Osteoblast (primary cell): ENCODE measurements at places on chromosomes 11 and 22. TPM values are rescaled to one million over a fixed set of nuclear protein-coding genes. Genes with fewer than 3 reads are reported as not detected.

DNA sequence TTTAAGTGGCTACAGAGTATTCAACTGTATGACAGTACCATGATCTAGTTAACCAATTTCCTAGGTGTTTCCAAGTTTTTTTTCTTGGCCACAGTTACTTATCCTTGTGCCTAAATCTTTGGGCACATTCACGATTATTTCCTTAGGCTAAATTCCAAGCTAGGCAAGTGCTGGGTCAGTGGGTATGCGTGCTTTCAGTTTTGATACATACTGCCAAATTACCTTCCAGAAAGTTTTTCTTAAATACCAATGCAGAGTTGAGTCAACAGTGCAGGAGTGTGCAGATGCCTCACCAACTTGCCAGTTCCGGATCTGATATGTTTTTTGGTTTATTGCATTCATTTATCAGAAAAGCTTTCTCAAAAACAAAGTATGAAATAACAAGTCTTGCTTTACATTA is 67.9 kb upstream of the OR4B1 start:
- DNase-seq: no peak

- no peak for DNase-seq
Observed at GRCh38 chr11:34654483-34655334, 33.8 kb downstream of the EHF start.

GRCh38 chr11:17812865-17813187 is 78.2 kb downstream of the KCNC1 start:
- no peak for DNase-seq

OR6T1 gene
- not detected in 2 replicates for total RNA-seq

GAL3ST1 gene
- total RNA-seq: not detected in 2 replicates

HBD gene
- total RNA-seq: not detected in 2 replicates

SCGB2A2 gene
- total RNA-seq: not detected in 2 replicates

- no peak for DNase-seq
Observed at GRCh38 chr22:38927033-38927781, 30.2 kb upstream of the APOBEC3A start.

USP2 gene
- 0.29 and 0.36 TPM in 2 replicates for total RNA-seq

GRCh38 chr11:124277804-124278203 is 21.6 kb downstream of the OR8G5 start:
- no peak for DNase-seq

GRCh38 chr11:44470854-44471253 is 94.6 kb upstream of the CD82 start:
- DNase-seq: no peak

DNA sequence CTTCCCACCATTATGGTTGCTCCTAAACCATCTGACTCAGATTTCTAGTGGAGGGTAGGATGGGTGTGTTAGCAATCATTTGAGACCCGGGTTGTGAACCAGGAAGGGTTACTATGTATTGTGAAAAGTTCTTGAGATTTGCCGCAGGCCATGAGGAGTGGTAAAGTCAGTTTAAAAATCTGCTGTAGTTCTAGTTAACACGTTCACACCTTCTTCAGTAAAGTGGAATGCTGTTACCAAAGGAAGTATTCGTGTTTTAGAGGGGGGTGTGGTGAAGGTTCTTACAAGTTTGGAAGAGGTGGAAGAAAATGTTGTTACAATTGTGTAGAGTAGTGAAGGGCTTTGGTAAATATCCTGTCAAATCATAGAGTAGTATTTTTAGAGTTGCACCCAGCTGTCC is 2.6 kb downstream of the MTMR3 start:
- DNase-seq: no peak

PYGM gene
- total RNA-seq: 0.29 and 0.36 TPM in 2 replicates

- DNase-seq: no peak
Observed at GRCh38 chr11:59152312-59152951, 9.8 kb downstream of the FAM111A start.

PANX1 gene
- total RNA-seq: 41.3 and 48.1 TPM in 2 replicates

GRCh38 chr11:10808235-10808552 is 532 bp downstream of the EIF4G2 start:
- peak; percentile 62 for DNase-seq

SCUBE1 gene
- 2.1 and 2.2 TPM in 2 replicates for total RNA-seq

DNA sequence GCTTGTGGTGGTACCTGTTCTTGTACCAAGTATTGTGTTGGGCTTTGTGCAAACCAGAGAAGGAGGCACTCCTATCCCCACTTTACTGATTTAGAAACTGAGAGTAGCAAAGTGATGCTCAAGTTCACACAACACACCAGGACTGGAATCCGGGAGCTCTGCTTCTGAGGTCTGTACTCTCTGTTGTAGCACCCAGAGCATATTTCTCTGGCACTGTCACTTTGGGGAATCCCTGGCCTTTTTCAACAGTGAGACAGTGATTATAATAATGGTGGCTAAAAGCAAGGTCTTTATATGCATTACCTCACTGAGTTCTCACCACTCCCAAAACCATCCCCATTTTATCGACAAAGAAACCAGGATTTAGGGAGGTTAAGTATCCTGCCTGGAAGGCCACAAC is 362.4 kb downstream of the TENM4 start:
- no peak for DNase-seq

- DNase-seq: no peak
Observed at GRCh38 chr11:38226684-38227083, 1628.6 kb upstream of the RAG2 start.

GRCh38 chr11:133302056-133302455 is 230.2 kb downstream of the OPCML start:
- DNase-seq: no peak

GAL gene
- not detected in 2 replicates for total RNA-seq

MMP8 gene
- under 0.01 TPM in 1 of 2 replicates, not detected in the other for total RNA-seq

DNA sequence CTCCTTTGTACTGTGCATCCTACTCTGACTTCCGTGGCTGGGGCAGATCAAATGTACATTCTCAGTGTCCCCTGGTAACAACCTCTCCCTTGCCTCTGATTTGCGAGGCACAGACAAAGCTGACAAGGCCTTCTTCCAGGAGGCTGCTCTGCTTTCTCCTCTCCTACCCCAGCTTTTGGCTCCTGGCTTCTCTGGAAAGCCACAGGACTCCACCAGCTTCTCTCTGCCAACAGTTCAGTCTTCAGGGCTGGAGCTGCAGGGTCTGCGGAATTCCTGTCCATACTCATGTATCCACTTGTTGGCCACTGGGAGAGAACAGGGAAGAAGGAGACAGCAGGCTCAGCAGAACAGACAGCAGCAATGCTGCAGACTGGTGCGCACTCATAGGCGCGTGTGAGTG is 44.4 kb downstream of the P4HA3 start:
- no peak for DNase-seq

GRCh38 chr11:45079943-45080719 is 66.3 kb upstream of the PRDM11 start:
- DNase-seq: no peak

DNA sequence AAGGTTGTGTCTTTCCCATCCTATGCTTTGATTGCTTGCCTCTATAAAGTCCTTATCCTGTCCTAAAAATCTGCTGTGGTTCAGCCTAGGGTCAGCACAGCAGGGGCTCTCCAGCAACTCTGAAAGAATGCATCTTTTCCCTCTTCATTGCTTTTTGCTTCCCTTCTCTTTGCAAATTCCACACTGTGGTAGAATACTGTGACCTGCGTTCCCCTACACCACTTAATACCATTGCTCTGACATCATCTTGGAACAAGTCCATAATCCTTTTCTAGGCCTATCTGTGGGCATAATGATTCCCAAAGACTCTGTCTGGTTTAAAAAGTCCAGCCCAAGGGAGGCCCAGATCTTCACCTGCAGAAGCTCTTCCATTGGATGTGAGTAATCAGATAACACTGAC is 177.7 kb downstream of the NAV2 start:
- DNase-seq: peak; percentile 85
